ENCODE measurements at places on chromosomes 2 and 18.

DNA sequence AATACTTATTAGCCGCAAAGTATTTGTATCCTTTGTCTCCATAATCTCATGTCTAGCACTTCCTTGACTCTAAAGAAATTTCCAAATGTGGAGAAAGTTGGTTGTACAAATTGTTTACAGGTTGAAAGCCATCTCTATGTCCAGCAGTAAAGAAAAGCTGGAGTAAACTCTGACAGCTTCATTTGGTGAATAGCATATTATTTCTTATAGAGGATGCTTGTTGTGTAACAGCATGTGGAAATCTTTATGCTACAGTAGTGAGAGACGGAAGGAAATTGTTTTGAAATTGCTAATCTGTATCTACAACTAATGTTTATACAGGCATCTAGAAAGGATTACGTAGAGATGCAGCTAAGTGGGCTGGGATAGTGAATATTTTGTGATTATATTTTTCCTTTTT, 78.5 kb downstream of the UGGT1 start:
- no peak for DNase-seq

- DNase-seq: no peak
These were observed 4.7 kb downstream of the RAB3GAP1 start for GRCh38 chr2:135056790-135057189.

DNA sequence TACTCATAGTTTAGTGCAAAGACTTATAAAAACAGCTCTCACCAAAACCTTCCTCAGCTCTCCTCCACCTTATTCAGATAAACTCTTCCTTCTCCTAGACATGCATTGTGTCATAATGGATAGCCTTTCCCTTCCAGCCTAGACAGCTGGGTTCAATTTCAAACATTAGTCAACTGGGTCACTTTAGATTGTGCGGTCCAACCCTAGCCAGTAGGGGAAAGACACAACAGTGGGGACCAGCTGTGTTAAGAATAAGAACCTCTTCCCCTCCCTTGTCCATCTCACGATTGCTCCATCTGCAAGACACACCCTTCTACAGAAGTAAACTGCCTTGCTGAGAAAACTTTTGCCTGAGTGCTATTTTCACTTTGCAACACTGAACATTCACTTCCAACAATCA, 8.5 kb downstream of the PRPF40A start:
- DNase-seq: no peak

DNA sequence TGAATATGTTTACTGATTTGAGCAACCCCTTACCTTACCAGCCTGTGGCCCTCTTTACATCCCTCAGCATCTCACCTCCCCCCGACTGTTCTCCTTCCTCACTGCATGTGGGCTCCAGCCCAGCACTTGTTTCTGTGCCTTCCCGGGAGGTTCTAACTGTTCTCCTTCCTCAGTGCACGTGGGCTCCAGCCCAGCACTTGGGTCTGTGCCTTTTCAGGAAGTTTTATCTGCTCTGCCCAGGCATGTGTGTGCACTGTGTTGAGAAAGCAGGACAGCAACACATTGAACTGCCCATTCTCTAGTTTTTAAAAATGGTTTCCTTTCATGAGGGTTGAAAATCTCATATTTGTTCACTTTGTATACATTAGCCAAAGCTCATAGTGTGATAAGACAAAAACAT, 158.4 kb downstream of the ATP9B start:
- no peak for DNase-seq

- DNase-seq: no peak
These were observed 15.5 kb downstream of the CYP26B1 start for GRCh38 chr2:72131916-72132841.

DNA sequence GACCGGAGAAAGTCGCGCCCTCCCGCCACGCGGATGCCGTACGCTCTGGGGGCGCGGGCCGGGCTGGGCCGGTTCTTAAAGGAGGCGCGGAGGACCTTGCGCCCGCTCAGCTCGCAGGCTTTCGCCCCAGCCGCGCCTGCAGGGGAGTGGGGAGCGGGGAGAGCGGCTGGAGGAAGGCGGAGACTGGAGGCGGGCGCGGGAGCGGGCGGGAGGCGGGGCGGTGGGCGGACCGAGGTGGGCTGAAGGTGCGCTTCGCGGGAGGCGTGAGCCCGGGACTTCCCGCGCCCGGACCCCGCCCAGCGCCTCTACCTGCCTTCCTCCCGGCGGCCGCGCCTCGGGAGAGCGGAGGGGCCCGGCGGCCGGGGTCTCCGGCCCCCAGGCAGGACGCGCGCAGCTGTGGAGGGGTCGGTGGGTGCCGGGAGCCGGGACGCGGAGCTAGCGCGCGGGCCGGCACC, at the start of gene ADRA2B:
Gene ADRA2B, minus strand, starts transcription at position 148 of the 455 bp plus-strand sequence. CDS start 422 bp downstream, outside the sequence.
- DNase-seq: no peak

DNA sequence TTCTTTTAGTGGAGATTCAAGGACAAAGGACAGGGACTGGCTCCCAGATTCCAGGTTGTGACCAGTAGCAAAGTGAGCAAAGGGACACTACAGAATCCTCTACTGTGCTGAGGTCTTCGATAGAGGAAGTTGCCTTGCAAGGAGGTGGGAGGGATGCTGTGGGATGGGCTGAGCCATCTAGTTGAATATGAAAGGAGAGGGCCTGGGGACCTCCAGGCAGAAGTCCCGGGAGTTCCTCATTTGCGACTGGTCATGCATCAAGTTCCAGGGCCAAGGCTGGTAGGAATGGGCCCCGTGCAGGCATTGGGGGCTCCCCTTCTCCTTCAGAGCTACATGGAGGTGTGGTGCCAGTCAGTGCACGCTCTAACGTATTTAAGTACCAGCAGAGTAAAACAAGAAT, 12.6 kb upstream of the PROM2 start:
- DNase-seq: no peak

GRCh38 chr18:46437061-46437460, 220.0 kb downstream of the LOXHD1 start:
- no peak for DNase-seq
